ENCODE measurements at places on chromosomes 2 and 18.

- DNase-seq = no peak
Measured at GRCh38 chr2:30823452-30823851, 16.2 kb upstream of the CAPN13 start.

GRCh38 chr18:2636126-2636631 is 19.3 kb upstream of the SMCHD1 start:
- no peak for DNase-seq

GRCh38 chr2:216507220-216508160 is 8.8 kb downstream of the RPL37A start:
- no peak for DNase-seq

DNA sequence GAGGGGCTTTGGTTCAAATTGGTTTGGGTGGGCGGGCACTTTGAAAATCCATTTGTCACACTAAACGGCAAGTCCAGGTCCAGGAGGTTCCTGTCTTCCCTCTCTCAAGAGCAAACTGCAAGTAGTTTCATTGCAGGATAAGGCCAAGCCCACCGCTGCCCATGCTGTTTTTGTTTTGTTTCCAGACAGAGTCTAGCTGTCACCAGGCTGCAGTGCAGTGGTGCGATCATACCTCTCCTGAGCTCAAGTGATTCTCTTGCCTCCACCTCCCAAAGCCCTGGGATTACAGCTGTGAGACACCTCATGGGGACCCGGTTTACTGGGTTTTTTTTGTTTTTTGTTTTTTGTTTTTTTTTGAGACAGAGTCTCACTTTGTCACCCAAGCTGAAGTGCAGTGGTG is 1.8 kb upstream of the CYBRD1 start:
- no peak for DNase-seq

GRCh38 chr2:136751406-136751805 is 13.9 kb upstream of the THSD7B start:
- DNase-seq = no peak

- DNase-seq = no peak
Measured at GRCh38 chr2:1104364-1104763, 153.7 kb downstream of the SNTG2 start.

DNA sequence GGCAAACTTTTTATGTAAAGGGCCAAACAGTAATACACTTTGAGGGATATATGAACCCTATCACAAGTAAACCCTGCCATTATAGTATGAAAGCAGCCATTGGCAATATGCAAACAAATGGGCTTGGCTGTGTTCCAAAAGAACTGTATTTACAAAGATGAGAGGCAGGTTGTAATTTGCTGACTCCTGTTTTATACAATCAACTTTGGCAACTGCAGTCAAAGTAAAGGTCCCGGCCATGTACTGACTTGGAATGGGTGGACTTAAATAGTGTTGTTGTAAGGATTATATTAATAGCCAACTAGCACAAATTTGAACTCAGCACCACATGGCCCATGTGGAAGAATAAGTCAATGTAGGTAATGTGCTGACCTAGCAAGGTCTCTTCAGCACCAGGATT is 223.4 kb downstream of the WDPCP start:
- no peak for DNase-seq

GRCh38 chr2:43294973-43295603 is 68.7 kb upstream of the ZFP36L2 start:
- peak; percentile 56 for DNase-seq

GRCh38 chr2:156326526-156327095 is 5.9 kb downstream of the NR4A2 start:
- no peak for DNase-seq

DNA sequence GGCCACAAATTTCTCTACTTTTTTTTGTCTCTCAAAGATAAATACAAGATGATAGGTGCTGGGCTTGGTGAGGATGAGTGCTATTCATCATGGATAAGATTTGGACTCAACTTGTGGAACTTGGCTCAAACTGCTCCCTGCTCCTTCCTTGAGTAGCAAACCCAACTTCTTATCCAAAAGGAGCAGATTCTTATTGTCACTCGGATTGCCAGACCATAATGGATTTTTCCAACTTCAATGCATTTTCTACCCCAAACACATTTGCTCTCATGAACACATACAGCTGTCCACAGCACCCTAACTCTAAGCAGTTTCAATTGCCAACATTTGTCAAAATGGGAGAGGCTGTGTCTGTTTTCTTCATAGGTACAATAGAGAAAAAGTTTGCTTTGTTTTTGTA is 99.5 kb upstream of the APCDD1 start:
- DNase-seq = no peak

GRCh38 chr18:39389800-39390379 is 1824.3 kb upstream of the CELF4 start:
- DNase-seq = peak; percentile 0

- DNase-seq = peak; percentile 70
Measured at GRCh38 chr2:88658326-88658725, 31.1 kb upstream of the EIF2AK3 start.

GRCh38 chr2:3784731-3785130 is 81.4 kb downstream of the DCDC2C start:
- DNase-seq = peak; percentile 83

GRCh38 chr2:134127496-134127895 is 126.4 kb upstream of the MGAT5 start:
- no peak for DNase-seq

DNA sequence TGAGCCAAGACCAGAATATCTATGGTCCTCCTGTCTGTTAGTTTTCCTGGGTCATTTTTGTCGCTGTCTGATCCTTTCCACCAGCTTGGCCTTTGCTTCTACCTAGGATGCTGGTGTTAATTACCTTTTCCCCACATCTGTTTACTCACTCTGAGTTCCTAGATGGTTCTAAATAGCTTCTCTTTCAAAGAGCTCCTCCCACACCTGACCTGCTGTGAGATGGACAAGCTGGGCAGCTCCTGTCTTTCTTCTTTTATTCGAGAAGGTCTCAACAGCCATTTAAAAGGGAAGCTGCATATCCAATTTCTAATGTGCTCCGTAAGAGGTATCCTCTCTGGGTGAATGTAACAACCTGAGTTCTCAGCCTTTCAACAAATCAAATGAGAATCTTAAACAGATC is 156.2 kb downstream of the HRH4 start:
- no peak for DNase-seq

- no peak for DNase-seq
Measured at GRCh38 chr2:3430172-3430571, 50.7 kb downstream of the TRAPPC12 start.

DNA sequence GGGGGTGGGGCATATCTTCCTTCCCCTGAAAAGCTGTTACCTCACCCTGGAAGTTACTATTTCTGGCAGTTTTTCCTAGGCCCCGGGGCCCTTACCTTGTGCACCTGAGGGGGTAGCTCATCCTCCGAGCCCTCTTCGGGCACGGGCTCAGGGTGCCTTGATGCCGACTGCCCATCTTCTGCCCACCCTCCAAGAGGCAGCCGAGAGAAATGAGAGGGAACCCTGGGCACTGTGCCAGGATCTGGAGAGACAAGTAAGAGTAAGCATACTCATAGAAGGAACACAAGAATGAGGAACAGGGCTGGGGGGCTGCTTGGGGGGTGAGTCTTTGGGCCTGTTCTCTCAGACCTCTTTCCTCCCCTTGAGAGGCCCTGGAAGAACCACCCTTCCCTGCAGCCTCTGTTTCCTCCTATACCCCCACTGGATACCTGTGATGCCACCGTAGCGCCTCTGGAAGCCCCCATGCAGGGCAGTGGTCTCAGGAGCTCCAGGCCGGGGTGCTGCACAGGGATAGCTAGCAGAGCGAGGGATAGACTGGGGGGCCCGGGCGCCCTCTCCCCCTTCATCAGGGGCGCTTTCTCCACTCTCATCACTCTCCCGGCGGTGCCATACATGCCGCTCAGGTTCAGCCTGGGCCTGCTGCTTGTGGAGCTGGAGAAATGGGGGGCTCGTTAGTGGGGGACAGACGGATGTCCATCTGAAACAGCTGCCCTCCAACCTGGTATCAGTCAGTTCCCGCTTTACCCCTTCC is 2.1 kb upstream of the ABCB6 start:
- no peak for DNase-seq

- no peak for DNase-seq
Measured at GRCh38 chr2:136146564-136146963, 28.6 kb upstream of the CXCR4 start.

GRCh38 chr2:180314086-180314485 is 307.0 kb upstream of the CWC22 start:
- peak; percentile 4 for DNase-seq

- peak; percentile 99 for DNase-seq
Measured at GRCh38 chr2:207513551-207514257, 16.1 kb upstream of the CREB1 start.

DNA sequence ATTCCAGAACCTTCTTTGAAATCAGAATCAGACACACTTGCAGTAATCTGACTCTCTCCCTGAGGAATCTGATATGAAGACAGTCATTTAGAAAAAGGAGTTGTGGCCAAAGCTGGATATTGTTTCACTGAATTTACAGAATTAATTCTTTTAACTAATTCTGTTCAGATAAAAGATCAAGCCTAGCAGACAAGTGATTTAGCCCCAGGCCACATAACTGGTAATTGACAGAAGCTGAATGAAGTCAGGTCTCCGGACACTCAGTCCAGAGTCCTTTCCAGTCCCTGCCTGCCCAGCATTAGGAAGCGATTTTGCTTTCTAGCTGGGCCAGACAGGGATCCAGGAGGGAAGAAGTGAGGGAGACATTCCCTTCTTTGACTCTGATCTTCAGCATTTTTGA is 110.7 kb upstream of the AQP4 start:
- no peak for DNase-seq

DNA sequence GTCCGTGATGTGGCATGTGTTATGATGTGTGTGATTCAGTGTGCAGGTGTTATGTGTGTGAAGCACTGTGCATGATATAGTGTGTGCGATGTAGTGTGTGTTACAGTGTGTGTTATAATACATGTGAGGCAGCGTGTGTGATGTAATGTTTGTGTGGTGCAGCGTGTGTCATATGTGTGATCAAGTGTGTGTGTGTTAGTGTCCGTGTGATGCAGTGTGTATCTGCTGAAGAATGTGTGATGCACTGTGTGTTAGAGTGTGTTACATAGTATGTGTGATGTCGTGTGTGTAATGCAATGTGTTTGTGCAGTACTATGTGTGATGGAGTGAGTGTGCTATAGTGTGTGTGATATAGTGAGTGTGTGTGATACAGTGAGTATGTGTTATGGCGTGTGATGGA is 182.8 kb upstream of the SOX11 start:
- DNase-seq = no peak

GRCh38 chr2:21891191-21891590 is 767.4 kb downstream of the TDRD15 start:
- DNase-seq = no peak

DNA sequence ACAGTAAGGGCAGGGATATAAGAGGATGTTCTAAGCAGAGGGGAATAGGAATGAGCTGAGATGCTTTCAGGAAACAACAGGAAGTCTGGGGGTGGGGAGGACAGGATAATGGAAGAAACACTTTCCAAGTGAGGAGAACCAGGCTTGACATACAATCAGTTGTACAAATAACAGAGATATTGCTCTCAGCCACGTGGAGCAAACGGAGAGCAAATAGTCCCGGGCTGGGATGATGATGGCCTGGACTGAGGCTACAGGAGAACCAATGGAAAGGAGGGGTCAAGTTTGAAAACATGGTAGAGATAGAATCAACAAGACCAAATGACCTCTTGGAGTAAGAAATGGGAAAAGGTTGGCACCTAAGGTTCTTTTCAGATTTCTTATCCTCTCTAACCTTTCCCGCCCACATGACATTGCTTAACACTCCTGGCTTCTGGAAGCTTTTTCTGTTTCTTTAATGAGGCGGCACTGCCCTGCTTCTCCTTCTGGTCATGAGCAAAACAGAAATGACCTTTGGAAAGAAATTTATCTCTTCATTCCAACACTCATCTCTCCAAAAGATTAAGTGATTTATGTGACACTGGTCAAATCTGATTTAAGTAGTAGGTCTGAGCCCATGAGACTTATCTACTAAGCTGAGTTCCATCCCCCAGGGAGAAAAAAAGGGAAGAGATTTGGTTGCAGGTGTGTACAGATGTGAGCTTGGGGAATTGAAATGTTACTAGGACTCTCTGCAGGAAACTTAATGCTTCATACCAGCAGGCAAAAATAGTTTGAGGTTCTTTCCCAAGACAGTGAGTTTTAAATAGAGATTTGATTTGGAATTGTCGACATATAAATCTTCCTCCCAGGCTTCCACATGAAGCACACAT is 442.9 kb upstream of the HNRNPA3 start:
- DNase-seq = no peak

- no peak for DNase-seq
Measured at GRCh38 chr2:127901339-127902056, 15.7 kb upstream of the AMMECR1L start.

Measured in fibroblast of skin of right biceps (primary cell).